ENCODE measurements at places on chromosomes 11 and 22.

- no peak for DNase-seq
Measured at GRCh38 chr22:43443152-43443471, 31.3 kb downstream of the MPPED1 start.

GRCh38 chr11:47711225-47711624, 3.9 kb downstream of the AGBL2 start:
- no peak for DNase-seq

DNA sequence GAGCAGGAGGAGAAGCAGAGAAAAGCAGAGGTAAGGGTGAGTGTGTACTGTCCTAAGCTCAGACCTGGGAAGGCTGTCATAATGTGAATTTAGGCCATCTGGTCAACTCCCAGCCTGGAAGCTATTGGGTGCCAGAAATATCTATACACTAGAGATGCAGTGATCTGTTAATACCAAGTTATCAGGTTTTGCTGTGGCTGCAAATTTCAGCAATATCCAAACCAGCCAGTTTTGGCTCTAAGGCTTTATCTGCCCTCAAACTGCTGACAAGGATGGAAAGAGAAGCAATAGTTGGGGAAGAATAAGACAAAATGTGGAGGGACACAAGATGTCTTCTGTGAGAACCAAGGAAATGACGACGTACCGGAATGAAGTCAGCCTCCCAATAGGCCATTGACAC, 62.9 kb downstream of the CYB5R2 start:
- DNase-seq, result no peak

DNA sequence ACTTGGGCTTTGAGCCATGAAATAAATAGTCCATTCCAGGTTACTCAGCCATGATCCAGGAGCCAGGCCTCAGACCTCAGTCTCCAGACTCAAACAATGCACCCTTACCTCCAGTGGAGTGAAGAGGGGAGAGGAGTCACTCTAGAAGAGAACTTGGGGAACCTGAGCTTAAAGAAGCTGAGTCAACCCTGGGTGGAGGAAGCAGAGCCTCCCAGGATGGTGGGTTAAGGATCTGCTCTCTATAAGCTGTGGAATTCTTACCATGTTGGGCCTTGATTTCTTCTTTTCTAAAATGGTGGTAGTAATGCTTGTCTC, 113.2 kb downstream of the NECTIN1 start:
- DNase-seq, result no peak

DNA sequence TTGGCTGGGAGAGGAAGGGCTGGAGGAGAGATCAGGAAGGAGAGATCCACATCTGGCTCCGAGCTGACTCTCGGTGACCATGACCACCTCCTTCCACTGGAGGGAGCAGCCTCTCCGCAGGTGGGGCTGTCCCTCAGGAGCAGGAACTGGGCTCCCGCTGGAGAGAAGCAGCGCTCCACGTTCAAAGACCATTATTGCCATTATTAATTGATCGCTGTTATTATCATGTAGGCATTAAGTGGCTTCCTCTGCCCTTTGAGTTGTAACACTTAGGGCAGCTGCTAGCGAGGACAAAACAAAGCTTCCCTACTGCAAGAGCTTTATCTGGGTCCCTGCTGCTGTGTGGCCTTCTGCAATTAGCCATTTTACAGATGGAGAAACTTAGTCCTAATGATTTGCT, 251.9 kb downstream of the ST3GAL4 start:
- DNase-seq, result no peak

GRCh38 chr11:32489464-32489863, 54.1 kb upstream of the WT1 start:
- no peak for DNase-seq

DNA sequence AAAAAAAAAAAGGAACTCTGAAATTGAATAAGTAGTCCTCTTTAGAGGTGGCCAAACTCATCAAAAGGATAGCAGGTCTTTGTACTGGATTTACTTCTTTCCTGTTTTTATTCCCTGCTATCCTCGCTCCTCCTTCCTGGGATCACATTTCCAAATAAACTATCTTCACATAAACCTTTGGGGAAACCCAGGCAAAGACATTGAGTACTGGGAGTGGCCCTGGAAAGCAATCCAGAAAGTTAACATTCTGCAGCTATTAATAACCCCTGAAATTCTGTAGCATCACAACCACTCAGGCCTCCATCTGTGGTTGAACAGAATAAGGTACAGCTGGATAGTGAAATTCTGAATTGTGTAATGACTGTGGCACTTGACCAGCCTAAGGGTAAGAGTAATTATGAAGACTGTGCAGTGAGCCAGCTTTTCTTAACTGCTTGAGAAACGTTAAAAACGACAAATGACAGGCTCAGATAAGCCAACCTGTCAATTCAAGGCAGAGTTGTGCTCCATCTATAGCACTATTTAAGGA, 58.8 kb downstream of the ISX start:
- no peak for DNase-seq

- no peak for DNase-seq
Measured at GRCh38 chr11:94926698-94927237, 46.6 kb downstream of the CWC15 start.

DNA sequence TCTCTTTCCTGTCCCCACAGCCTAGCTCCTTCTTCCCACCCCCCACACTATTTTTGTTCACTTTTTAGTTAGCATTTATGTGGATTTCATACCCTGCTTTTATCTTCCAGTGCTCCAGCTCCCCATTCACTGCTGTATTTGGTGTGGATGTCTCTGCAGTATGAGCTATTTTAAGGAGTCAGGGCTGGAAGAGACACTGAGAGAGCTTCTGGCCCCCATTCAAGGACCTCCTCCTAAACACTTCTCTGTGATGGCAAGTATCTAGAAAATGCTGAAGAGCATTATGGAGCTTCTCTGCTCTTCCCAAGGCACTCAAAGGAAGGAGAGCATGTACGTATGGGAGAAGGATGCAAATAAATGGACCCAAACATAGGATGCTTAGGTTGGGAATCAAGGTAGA, 79.5 kb downstream of the RAB30 start:
- no peak for DNase-seq

GRCh38 chr11:61828629-61829407, 718 bp downstream of the FADS2 start:
- peak; percentile 55 for DNase-seq

- no peak for DNase-seq
Measured at GRCh38 chr11:28759311-28759710, 651.1 kb downstream of the METTL15 start.

DNA sequence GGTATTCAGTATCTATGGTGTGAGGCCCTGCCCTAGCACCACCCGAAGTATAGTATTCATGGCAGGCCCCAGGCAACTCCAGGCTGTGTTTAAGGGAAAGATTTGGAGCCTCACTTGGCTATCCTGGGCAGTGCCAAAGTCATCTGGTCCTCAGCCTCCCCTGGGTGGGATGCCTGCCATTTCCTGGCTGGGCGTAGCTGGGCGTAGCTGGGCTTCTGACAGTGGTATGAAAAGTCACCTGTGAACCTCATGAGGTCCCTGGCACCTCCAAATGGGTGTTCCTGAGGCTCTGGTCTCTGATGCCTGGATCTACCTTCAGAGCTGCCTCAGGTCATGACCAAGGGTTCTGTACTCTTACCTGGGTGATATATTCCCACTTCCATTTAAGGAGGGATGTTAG, 113.0 kb upstream of the PARVA start:
- DNase-seq, result no peak

DNA sequence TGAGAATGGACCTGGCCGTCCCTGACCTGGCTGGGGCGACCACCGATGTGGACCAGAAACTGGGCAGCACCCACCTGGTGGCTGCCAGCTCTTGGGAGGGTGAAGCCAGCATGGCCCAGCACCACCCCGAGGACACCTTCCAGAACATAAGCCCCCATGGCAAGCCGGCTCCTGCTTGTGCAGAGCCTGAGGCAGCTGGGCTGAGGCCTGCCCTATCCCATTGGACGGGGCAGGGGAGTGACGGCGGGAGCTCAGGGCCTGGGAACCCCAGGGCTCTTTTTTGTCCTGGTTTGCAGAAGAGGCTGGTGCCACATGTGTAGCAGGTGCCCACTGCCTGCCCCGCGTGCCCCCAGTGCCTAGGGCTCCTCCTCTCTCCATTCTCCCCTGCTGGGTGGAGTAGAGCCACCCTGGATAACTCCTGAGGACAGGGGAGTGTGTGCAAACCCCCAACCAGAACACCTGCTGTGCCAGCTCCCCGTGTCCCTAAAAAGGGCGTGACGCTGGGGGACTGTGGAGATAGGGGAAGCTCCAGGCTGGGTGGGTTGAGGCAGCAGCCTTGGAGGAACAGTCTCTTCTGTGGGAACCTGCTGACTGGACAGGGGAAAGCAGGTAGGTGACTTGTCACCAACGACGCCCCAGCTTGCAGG, 11.9 kb downstream of the DUSP8 start:
- DNase-seq, result no peak

DNA sequence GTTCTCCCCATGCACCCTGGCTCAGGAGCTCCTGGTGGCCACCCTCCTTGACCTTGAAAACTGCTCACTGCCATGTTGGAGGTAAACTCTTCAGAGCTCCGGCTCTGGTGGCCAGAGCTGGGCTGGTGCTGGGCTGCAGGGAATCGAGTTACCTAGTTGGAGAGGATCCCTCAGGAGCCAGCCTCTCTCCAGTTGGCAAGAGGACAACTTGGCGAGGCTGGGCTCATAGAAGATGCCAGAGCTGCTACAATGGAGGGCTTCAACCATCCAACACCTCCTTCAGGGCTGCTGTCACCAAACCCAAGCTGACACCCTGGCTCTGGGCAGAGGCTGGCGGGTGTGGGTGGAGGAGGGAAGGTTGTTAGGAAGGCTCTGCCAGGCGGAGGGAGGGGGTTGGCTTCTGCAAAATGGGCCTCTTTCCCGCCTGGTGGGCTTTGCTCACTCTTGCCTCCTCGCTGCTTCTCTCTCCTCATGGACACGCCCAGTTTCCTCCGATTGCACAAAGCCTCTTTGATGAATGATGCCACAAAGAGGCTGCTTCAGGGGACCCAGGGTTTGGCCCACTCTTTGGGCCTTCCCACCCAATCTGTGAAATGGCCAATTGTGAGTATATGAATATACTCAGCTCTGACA, 53.1 kb downstream of the THAP12 start:
- DNase-seq, result no peak

GRCh38 chr22:44930016-44930710, 79.6 kb downstream of the PHF21B start:
- DNase-seq, result no peak

GRCh38 chr11:96841792-96842191, 452.0 kb downstream of the JRKL start:
- DNase-seq, result no peak

- DNase-seq, result peak; percentile 70
Measured at GRCh38 chr11:117456027-117456720, 128.5 kb downstream of the CEP164 start.

GRCh38 chr11:14366936-14367335, 8.0 kb upstream of the RRAS2 start:
- DNase-seq, result no peak
